ENCODE measurements at places on chromosomes 7 and 10.

DNA sequence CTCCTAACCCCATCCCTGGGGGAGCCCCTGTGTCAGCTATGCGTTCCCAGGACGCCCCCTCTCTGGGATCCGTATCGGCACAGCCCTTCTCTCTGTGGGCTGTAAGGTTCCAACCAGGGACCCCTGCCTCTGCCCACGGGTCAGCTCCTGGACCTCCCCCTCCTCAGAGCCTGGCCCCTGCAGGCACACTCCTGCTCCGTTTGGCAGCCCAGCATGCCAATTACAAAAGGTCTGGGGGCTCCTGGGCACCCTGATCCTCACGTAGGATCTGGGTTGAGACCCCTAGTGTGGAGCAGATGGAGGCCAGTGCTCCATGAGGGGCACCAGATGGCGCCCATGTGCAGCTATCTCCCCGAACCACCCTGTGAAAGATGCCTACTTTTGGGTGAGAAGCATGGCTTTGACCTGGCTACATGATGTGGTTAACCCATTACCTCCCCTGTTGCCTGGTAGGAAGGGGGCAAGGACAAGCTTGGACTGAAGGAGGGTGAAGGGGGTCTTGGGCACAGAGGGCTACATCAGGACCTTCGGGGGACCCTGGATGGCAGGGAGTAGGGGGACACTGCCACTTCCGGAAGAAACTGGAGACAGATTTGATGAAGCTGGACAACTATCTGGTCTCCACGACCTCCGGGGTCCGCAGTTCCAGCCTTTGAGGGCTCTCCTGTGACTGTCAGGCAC is 9.0 kb downstream of the TACR2 start:
- DNase-seq = no peak

DNA sequence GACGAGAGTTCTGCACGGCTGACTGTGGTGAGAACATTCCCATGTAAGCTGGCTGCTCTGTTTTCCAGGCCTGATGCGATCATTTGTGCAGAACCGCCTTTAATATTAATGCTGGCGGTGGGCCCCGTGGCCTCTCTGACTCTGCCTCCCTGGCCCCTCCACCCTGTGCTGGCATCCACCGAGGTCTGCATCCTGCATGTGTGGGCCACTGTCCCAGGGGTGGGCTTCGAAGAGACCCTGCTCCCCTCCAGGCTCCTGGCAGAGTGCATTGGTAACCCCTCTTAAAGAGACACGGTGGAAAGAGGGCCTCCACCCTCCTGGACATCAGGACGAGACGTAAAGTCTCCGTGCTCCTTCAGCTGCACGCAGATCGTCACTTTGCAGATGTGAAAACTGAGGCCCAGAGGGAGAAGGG is 67.3 kb upstream of the FAM20C start:
- DNase-seq = no peak

- DNase-seq = no peak
Observed at GRCh38 chr7:78148166-78148894, 349.8 kb downstream of the PHTF2 start.

DNA sequence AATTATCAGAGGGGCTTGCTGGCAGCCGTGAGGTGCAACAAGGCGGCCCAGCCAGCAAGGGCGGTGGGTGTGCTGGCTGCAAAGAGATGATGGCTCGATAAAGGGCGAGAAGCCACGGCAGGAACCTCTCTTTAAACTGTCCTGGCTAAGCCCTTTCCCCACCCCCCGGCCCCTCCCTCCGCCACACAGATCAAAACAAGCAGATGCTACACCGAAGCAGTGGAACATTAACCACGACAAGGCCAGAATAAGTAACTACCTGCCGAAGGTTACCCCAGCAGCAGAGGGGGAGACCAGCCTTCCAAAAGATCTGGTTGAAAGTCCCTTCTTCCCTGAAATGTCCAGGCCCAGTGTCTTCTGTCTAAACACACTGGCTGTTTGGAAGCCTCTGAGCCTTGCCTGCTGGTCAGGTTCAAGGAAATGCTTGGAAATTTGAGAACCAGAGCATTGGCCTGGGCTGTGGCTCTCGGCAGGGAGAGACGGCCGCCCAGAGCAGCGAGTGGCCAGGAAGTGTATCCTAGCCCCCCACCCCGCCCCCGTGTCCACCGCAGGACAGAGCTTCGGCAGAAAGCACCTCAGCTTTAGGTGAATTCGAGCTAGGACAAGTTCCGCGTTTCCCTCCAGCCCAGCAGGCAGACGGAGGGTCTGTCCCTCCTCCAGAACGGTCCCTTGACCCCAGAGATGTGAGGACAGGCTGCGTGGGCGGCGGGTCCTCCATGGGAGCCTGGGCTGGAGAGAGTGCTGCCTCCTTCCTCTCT is 2.1 kb downstream of the FAM20C start:
- no peak for DNase-seq

- no peak for DNase-seq
Observed at GRCh38 chr7:151705636-151706276, 171.2 kb downstream of the PRKAG2 start.

DNA sequence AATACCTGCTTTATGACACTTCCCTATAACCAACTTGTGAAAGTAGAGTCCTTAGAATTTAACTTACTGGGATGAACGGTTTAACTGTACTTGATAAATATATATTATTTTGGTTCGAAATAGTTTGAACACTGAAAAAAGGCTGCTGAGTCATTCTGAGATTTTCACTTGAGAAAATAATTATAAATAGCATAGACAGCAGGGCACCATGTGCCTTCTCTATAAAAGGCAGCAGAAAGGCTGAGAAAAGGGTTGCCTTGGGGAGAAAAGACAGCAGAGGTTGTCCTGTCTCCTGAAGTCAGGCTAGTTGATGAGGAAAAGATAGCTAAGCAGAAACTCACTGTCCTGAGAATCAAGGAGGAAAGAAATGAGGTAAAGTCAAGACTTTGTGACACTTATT is 92.4 kb downstream of the CTTNBP2 start:
- no peak for DNase-seq

- no peak for DNase-seq
Observed at GRCh38 chr7:85566095-85566794, 379.4 kb upstream of the SEMA3D start.
